Osteoblast (primary cell): ENCODE measurements at places on chromosomes 4 and X.

DNA sequence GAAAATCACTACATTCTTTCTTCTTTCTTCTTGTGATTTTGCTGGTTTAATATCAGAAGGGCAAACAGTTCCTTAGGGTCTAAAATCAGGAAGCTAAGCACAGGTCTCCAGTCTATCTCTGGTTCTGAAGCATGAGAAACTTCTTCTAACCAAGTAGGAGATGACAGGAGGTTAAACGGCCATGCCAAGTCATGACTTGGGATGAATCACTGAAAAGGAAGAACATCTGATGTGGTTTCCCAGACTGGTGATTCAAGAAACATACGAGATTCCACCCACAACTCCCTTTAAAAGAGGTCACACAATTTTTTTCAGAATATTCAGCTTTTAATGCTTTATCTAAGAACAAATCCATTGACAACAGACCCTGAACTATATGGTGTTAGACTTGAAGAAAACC lies 684.0 kb upstream of the PRKX start:
- no peaks in the 10 kb centered on the region for H3K4me1 ChIP-seq
- H3K4me3 ChIP-seq: no peak overlapping the region
- DNase-seq: no peak

GRCh38 chr4:183264614-183265013 lies 55.5 kb downstream of the CLDN22 start:
- H3K27ac ChIP-seq: peak overlapping the region; percentile 20
- no peak overlapping the region for H3K4me3 ChIP-seq
- H3K4me1 ChIP-seq: peaks cover 19% of the 10 kb centered on the region

DNA sequence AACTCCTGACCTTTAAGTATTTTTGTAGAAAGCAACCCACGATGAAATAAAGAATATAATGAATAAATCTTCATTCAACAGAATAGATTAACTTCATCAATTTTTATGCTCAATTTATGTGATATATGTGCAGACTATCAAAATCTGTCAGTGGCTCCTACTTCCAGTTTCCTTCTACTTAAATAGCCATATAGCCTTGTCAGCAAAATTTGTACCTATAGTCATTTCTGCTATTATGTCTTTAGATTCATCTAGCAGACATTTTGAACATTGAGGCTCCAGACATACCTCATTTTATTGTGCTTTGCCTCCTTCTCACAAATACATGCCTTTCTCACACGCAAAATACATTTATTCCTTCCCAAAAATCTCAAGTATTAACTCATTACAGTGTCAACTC lies 971.7 kb downstream of the FAM133A start:
- no peaks in the 10 kb centered on the region for H3K27me3 ChIP-seq
- no peak for DNase-seq
- H3K27ac ChIP-seq: no peak overlapping the region

- no peak for DNase-seq
- no peaks in the 10 kb centered on the region for H3K27me3 ChIP-seq
- no peaks in the 10 kb centered on the region for H3K36me3 ChIP-seq
- no peaks in the 10 kb centered on the region for H3K4me1 ChIP-seq
Measured at GRCh38 chr4:86432559-86433134, 72.8 kb upstream of the MAPK10 start.

DNA sequence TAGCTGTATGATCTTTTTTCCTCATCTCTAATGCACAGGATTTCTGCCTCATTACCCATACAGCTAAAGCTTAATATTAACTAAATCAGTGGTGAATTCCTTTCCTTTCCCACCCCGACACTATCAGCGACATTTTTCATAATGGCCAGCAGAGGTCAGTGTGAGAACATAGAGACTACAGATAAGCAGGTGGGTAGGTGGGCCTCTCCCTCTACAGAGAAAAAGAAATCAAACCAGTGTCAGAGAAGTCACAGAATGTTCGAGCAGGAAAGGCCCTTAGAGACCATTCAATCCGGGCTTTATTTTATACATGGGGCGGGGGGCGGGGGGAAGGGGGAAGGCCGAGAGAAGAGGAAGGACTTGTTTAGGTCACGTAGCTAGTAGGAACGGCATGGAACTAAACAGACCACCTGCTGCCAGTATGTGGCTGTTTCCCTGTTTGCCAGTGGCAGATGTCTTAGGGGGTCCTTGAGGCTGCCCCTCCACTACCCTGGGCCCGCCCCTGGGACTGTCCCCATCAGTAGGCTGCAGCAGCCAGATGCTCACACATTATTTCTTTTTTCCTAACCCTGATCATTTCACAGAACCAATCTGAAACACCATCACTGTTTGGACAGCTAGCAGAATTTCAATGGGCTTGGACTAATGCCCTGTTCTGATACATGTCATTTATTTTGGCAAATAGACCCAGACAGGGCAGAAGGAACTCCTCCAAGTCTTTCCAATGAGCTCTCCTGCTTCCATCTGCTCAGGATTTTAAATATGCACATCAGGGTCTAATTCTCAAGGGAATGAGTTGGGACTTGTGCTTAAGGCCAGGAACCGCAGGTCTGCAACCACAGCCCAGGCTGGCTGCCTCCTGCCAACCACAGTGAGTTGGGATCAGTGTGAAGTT lies 133.4 kb downstream of the ATG4A start:
- no peaks in the 10 kb centered on the region for H3K4me1 ChIP-seq
- H3K27ac ChIP-seq: no peak overlapping the region
- H3K4me3 ChIP-seq: no peak overlapping the region

- H3K27ac ChIP-seq: no peak overlapping the region
- no peaks in the 10 kb centered on the region for H3K4me1 ChIP-seq
- no peaks in the 10 kb centered on the region for H3K27me3 ChIP-seq
Measured at GRCh38 chr4:61493470-61493869, 293.3 kb downstream of the ADGRL3 start.

GRCh38 chr4:121397941-121398601 lies 17.3 kb upstream of the QRFPR start:
- no peak overlapping the region for H3K27ac ChIP-seq
- H3K4me1 ChIP-seq: no peaks in the 10 kb centered on the region
- H3K36me3 ChIP-seq: no peaks in the 10 kb centered on the region

- H3K4me1 ChIP-seq: no peaks in the 10 kb centered on the region
- no peak overlapping the region for H3K27ac ChIP-seq
- H3K36me3 ChIP-seq: no peaks in the 10 kb centered on the region
- no peaks in the 10 kb centered on the region for H3K27me3 ChIP-seq
- DNase-seq: no peak
- H3K4me3 ChIP-seq: no peak overlapping the region
Measured at GRCh38 chr4:80619070-80619674, 283.6 kb downstream of the CFAP299 start.

- H3K4me3 ChIP-seq: peak overlapping the region; percentile 82
- H3K36me3 ChIP-seq: no peaks in the 10 kb centered on the region
- peak overlapping the region; percentile 57 for H3K27ac ChIP-seq
- DNase-seq: peak; percentile 88
- H3K27me3 ChIP-seq: no peaks in the 10 kb centered on the region
- H3K4me1 ChIP-seq: peaks cover 18% of the 10 kb centered on the region
Measured at GRCh38 chr4:173170182-173170778, 1.7 kb downstream of the GALNT7 start.

DNA sequence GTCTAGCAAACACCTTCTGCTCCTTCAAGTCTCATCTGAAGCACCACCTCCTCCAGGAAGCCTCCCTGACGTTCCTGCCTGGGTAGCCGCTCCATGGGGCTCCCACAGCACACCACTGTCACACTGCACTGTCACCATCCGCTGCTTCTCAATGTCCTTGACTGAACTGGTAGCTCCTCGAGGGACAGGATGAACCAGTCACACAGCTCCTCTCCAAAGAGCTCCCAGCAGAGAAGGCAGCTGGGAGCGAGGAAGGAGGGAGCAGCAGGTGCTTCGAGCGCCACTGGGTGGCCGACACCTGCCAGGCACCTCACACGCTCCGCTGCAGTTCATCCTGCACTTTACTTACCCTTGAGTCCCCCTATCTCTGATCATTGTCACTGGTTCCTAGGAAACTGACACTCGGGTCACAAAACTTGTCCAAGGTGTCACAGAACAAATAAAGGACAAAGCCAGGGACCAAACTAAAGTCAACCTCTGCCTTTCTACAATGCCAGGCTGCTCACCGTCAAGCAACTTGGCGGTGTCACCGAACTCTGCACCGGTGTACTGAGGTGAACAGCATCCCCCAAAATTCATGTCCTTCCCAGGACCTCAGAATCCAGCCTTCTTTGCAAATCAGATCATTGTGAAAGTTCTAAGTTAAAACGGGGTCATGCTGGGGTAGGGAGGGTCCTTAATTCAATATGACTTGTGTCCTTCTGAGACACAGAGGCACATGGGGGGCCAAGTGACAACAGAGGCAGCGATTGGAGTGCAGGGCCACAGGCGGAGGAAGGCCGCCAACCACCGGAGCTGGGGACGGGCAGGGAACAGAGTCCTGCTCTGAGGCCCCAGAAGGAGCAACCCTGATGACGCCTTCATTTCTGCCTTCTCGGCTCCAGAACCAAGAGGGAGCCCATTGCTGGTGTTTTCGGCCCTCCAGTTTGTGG lies 5.5 kb upstream of the S100P start:
- peak overlapping the region; percentile 65 for H3K4me3 ChIP-seq
- no peaks in the 10 kb centered on the region for H3K36me3 ChIP-seq
- peak overlapping the region; percentile 81 for H3K27ac ChIP-seq
- DNase-seq: no peak
- H3K4me1 ChIP-seq: peaks cover 19% of the 10 kb centered on the region
- H3K27me3 ChIP-seq: no peaks in the 10 kb centered on the region

GRCh38 chr4:70577220-70577927 lies 14.7 kb upstream of the AMBN start:
- DNase-seq: peak; percentile 36
- H3K27ac ChIP-seq: no peak overlapping the region
- H3K36me3 ChIP-seq: no peaks in the 10 kb centered on the region
- H3K4me3 ChIP-seq: no peak overlapping the region
- H3K27me3 ChIP-seq: peaks cover 2% of the 10 kb centered on the region
- H3K4me1 ChIP-seq: no peaks in the 10 kb centered on the region

GRCh38 chr4:159484864-159485263 lies 382.0 kb downstream of the RAPGEF2 start:
- H3K36me3 ChIP-seq: no peaks in the 10 kb centered on the region
- H3K4me1 ChIP-seq: peaks cover 3% of the 10 kb centered on the region
- no peak overlapping the region for H3K4me3 ChIP-seq
- no peak overlapping the region for H3K27ac ChIP-seq
- DNase-seq: no peak

GRCh38 chr4:84433633-84434222 lies 65.4 kb downstream of the NKX6-1 start:
- no peaks in the 10 kb centered on the region for H3K27me3 ChIP-seq
- H3K36me3 ChIP-seq: no peaks in the 10 kb centered on the region
- H3K4me3 ChIP-seq: no peak overlapping the region
- H3K4me1 ChIP-seq: no peaks in the 10 kb centered on the region
- H3K27ac ChIP-seq: no peak overlapping the region
- no peak for DNase-seq
